Cardiac septum (tissue), 1 donor: ENCODE measurements at places on chromosomes 4 and X. TPM values are rescaled to one million over a fixed set of nuclear protein-coding genes. Genes with fewer than 3 reads are reported as not detected.

CT45A2 gene
- total RNA-seq = not detected

GRCh38 chr4:5954056-5954760, 61.3 kb upstream of the CRMP1 start:
- no peak for DNase-seq

DNA sequence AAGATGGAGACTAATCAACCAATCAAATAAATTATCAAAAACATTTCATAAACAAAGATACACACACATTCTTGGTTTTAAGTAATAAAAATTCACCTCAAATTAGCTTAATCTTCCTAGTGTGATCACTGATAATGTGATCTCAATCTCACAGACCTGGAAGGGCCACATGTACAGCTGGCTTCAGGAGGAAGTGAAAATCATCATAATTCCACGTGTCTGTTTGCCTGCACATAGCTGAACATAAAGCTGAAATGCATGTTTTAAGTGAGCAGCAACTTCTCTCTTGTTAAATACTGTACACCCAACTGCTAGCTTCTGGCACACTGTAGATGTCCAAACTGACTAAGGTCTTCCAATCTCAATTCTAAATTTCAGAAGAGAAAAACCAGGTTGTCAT, 53.8 kb downstream of the ARHGAP6 start:
- DNase-seq = no peak

GRCh38 chr4:139540161-139540560, 15.9 kb downstream of the SETD7 start:
- no peak for DNase-seq

STS gene
- 8.2 TPM for total RNA-seq

- DNase-seq = no peak
These were observed 16.6 kb downstream of the MAGEA9B start for GRCh38 chrX:149570668-149571067.

DNA sequence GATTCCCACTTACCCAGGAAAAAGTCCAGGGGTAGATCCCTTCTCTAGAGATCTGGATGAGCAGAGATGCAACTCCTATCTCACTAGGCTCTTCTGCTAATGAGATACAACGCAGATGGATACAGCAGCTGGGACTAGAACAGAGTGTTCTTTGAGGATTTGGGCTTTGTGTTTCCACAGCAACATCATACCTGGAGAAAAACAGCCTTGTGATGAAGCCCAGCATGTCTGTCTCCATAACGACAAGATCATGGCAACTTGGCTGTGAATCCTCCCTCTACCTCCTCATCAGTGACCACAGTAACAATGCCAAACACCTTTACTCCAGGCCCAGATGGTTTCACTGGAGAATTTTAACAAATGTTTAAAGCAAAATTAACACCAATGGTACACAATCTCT, 80.1 kb downstream of the RCHY1 start:
- no peak for DNase-seq

DNA sequence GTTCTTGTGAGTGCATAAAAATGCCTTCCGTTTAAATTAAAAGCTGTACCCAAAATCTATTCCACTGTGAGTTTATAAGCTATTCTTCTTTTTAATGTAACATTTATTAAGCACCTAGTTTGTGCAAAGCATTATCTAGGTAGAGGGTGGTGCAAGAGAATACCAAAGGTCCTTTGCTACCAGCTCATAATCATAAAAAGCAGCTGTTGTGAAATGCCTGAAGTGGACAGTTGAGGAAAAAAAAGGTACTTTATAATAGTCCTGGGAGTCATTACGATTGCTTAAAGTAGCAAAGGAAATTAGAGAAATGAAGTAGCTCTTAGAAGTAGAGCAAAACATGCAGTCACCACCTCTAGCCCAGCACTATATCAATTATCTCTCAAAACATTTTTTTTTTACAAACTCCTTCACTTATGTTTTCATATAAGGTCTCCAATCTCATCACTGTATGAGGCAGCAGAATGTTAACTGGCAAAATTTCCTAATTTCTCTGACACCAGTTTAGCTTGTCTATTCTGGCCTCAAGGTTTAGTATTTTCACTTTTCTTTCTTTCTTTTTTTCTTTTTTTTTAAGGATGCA, 2.1 kb downstream of the MBNL3 start:
- no peak for DNase-seq

CDKL5 gene
- 10.7 TPM for total RNA-seq

DNA sequence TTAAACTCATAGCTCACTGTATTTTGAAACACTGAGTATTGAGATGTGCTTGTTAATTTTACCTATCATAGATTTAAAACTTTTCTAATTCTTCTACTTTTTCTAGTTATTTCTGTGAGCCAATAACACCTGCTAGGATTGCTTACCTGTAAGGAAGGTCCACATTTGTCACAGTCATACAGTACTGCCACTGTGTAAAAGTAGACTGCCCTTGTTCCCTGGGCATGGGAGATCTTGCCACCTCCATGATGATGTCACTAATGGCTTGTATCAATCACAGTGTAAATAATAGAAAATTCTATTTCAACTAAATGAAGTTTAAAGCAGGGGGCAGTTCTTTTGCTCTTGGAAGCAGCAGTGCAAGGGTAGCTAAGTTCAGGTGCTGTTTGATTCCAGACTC, 35.9 kb downstream of the GK start:
- no peak for DNase-seq

DNA sequence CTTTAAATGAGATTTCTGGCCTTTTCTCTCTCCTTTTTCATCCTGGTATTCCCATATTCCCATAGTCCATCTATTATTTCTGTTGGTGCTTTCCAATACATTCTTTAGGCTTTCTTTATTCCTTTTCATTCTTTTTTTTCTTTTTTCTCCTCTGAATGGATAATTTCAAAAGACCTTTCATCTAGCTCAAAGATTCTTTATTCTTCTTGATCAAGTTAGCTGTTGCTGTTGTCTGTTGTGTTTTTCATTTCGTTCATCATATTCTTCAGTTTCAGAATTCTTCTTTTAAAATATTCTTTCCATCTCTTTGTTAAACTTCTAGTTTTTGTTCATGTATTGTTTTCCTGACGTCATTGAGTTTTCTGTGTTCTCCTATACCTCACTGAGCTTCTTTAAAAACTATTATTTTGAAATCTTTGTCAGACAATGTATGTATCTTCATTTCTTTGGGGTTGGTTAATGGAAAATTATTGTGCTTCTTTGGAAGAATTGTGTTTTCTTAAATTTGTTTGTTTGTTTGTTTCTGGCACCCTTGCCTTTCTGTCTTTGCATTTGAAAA, 30.2 kb downstream of the STK32B start:
- no peak for DNase-seq
